ENCODE measurements at places on chromosomes 3 and 15.
A peak's percentile ranks its signal among the peaks of the same experiment; 100 is the strongest.

- no peak for ATAC-seq
Observed at GRCh38 chr3:51024765-51025632, 350.3 kb downstream of the DOCK3 start.

DNA sequence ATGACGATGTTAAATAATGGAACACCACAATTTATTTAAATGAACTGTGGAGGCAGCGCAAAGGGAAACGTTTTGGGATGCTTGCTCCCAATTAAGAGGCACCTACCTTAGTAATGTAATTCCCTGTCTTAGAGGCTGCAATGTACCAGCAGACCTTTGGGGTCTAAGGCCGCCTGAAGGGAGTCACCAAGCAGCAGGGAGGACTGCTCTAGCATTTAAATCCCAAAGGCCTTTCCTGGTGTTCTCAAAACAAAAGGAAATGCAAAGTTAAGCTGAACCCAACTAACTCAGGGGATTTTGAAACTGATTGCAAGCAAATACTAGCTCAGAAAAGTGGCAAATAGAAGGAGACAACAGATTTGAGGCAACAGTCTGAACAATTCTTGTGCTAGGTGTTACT lies 510.8 kb downstream of the GABRG3 start:
- no peak for ATAC-seq

GRCh38 chr15:76376029-76376428 lies 39.5 kb downstream of the ISL2 start:
- no peak for ATAC-seq

DNA sequence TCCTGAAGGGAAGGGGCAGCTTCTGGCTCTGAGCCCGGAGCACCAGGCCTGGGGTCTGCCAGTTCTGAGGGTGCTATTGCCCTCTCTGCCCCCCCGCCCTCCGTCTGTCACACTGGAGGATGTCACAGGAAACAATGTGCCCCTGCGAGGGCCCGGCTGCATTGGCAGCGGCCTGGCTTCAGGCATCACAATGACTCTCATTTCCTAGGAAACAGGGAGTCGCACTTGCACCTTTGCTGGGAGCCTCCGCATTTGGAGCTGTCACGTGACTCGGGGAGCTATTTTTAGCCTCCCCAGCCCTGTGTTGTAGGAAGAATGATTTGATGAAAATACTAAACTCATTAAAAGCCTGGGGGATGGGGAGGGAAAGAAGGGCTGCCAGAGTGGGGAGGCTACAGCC lies 518.9 kb downstream of the SHQ1 start:
- peak; percentile 47 for ATAC-seq

GRCh38 chr15:76298986-76299385 lies 12.3 kb downstream of the ETFA start:
- ATAC-seq = no peak

DNA sequence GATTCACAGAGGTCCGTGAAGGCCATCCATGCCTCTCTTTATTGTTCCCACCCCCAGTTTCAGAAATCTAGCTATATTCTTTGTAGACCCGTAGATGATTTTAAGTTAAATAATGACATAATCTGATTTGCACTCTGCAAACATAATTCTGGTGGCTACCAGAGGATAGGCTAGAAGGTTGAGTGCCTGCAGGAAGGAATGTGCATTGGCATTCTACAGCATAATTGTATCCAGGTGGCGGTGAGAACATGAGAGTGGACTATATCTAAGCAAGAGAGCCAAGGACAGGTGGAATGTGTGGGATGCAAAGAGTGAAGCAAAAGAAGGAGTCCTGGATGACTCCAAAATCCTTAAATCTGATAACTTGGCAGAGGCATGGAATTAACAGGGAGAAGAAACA lies 298.5 kb upstream of the MME start:
- ATAC-seq = peak; percentile 88

DNA sequence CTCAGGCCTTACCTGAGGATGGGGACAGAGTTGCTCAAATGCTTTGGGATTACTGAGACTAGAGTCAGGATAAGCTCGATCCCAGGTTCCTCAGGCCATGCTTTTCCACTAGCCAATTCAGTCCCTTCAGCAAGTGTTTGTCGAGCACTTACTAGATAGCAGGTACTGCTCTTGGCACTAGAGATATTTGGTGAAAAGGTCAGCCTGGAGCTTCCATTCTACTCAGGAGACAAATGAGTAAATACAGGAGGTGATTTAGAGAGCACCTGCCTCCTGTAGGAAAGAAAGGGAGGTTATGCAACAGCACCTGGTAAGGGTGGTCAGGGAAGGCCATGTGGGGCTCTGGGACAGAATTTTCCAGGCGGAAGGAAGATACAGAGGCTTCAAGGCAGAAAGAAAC lies 99.9 kb downstream of the CACNA1D start:
- no peak for ATAC-seq

- no peak for ATAC-seq
Observed at GRCh38 chr15:65660927-65661326, 39.2 kb downstream of the SLC24A1 start.

DNA sequence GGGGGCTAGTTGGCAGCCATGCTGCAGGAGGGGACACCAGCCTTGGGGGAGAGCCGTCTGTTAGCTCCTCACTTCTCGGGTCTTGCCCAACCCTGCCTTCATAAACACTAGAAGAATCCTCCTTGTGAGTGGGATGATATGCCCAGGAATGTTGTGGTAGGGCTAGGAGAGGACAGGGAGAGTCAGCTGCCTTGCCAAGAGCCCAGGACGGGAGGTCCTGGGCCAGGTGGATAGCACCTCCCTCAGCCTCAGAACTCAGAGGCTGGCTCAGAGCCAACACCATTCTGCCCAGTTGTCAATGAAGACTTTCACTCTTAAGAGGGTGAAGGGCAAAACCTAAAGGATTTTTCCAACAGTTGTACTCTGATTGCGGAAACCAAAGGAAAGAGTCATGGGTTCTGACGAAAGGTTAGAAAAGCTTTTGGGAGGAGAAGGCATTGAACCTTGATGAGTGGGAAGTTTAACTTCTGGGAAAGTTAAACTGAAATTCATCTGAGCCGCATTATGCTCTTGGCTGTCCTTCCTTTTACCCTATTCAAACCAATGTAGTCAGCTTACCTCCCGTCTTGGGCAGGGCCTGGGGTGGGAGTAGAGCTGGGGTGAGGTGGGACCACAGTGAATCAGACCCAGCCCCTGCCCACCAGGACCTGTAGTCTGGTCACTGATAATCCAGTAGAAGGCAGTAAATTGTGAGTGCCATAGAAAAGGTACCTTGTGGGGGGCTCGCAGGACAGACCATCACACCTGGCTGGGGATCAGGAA lies 81.9 kb downstream of the FAM43A start:
- ATAC-seq = no peak

- no peak for ATAC-seq
Observed at GRCh38 chr3:112675349-112675748, 34.4 kb upstream of the CCDC80 start.

- no peak for ATAC-seq
Observed at GRCh38 chr3:25843332-25843731, 53.4 kb downstream of the OXSM start.

DNA sequence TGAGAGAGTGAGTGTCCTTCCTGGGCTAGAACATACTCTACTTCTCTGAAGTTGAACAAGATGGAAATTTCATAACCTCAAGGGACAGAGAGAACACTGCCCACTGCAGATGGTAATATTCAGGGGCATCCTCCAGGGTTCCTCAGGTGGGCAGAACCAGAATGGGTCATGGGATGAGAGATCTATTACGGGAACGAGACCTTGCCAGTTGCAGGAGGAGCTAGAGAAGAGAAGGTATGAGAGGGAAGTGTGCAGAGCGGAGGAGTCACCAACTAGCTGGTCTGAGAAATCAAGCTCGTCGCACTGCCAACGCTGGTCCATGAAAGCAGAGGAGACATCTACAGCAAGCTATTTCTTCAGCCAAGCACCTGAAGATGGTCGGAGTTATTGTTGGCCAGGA lies 184.7 kb downstream of the TJP1 start:
- ATAC-seq = no peak

DNA sequence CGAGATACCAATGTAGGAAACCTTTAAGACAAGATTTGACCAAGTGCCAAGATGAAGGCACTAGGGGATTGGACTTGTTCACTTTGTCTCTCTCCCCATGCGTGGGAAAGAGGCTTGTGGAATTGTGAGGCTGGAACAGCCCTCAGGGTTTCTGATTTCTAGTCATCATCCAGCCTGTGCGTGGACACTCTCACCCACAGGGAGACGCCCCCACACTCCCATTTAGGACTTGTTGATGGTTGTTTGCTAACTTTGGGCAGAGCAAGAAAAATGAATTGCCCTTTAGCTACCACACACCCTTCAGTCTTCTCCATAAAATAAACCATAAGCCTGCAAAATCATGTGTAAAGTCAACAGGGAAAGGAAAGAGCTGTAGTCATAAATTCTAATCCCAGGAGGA lies 18.4 kb downstream of the ACKR2 start:
- ATAC-seq = no peak

DNA sequence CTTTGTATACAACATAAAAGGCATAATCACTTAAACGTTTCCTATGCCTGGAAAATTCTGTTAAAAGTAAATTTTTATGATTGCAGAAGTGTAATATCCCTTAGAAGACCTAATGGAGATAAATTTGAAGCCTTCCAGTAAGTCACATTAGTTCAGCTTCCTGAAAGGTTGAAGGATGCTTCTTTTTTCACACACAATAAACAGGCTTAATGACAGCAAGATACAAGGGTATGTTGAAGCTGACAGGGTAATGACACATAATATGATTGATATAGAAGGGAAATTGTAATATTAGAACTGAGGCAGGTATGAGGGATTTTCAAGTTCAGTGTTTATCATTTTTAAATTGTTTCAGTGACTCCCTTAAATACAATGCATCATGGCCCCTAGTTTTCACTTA lies 161.8 kb upstream of the NAALADL2 start:
- ATAC-seq = no peak

GRCh38 chr3:149894205-149894604 lies 76.5 kb downstream of the PFN2 start:
- ATAC-seq = no peak

DNA sequence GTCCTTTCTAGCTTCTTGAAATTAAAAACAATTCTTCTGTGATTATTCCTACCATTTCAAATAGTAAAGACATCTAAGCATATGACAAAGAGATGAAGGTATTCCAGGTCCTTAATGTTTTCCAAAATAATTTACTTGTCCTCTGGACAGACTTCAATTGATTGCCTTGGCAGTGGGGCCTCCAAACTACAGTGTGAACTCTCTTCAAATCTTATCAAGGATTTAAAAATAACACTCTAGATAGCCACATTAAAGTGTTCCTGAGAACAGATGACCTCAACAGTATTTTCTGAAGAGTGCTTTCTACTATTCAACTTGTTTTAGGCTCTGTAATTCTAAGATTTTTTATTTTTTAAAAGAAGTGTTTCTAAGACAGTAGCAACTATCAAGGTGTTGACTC lies 7.9 kb upstream of the MLF1 start:
- ATAC-seq = no peak

DNA sequence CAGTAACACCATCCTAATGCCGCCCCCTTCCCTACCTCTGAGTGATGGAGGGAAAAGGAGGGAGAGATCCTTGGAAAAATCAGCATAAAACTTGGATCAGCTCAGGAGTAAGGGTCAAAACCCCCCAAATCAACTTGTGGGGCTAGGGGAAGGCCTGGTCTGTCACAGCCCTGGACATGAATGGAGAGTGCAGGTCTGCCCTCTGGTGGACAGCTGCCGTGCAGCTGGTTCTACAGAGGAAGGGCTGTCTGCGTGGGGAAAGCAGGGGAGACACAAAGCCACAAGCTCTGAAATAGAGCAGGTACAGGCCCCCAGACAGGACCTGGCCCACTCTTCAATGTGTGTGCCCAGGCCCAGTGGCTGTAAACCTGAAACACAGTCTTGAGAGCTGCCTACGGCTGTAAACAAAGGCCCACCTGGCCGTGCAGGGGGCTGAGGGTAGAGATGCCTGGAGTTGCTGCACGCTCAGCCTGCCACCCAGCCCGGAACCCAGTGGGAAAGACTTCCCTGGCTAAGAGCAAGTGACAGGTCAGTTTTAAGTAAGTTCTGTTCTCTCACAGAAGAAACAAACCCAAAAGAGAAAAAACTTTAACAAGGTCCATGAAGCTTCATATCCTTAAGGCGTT lies 16.4 kb downstream of the CLK3 start:
- ATAC-seq = peak; percentile 79

GRCh38 chr3:148970271-148970670 lies 21.1 kb upstream of the GYG1 start:
- ATAC-seq = no peak

GRCh38 chr3:188084752-188085583 lies 69.0 kb upstream of the LPP start:
- no peak for ATAC-seq

GRCh38 chr3:145522893-145523651 lies 637.9 kb downstream of the PLOD2 start:
- no peak for ATAC-seq

DNA sequence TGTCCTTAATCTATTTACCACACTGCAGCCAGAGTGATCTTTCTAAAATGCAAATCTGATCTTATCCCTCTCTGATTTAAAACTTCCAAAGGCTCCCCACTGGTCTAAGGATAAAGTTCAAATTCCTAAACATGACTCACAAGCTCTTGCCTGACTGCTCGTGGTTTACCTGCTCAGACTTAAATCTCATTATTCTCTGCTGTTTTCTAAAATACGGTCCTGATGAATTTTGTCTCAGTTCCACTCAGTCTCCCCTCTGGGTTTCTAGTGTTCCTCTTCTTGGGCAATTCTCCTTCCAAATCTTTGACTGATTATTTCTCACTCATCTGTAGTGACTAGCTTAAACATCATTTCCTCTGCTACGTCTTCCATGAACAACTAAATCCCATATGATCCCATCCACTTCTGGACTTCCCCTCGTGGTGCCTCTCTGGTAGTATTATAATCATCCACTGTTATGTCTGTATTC lies 108.3 kb downstream of the P3H2 start:
- peak; percentile 81 for ATAC-seq

GRCh38 chr3:26963361-26963743 lies 340.8 kb downstream of the LRRC3B start:
- no peak for ATAC-seq

DNA sequence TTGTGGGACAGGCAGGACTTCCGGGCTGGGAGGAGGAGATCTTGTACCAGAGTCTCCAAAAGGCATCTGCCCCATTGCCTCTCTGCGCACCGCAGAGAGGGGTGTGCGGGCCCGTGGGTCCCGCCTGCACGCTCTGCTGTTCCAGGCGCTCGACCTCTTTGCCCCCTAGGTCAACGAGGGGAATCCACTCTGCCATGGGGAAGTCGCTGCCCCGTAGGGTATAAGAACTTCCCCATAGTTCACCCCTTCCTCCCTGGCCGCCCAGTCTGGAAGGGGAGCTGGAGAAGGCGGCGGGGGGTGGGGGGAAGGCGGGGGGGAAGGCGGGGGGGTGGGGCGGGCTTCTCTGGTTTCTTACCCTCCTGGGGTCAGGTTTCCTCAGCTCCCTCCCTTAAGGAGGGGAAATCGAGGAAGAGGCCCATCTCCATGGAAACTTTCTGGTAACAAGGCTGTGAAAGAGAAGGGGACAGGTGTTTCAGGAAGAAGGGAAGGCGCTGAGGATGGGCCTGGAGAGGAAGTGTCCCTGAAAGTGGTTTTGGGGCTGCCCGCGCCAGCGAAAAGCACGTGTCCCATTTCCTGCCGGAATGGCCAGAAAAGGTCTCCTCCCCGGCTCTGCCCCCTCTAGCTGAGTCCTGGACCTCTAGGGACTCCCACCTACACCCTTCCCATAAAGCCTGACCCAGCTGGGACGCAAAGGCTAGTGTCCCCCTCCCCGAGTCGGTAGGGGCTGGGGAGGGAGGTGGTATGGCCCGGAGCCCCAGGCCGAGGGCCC lies 27.5 kb downstream of the NR1I2 start:
- no peak for ATAC-seq

- ATAC-seq = no peak
Observed at GRCh38 chr3:98890965-98891910, 10.3 kb downstream of the DCBLD2 start.

All from SK-N-SH treated with all-trans-retinoic acid at 6 μM for 48 hours (cell line).